Cortex of kidney (tissue), 1 donor: ENCODE measurements at places on chromosomes 6 and 20.

DNA sequence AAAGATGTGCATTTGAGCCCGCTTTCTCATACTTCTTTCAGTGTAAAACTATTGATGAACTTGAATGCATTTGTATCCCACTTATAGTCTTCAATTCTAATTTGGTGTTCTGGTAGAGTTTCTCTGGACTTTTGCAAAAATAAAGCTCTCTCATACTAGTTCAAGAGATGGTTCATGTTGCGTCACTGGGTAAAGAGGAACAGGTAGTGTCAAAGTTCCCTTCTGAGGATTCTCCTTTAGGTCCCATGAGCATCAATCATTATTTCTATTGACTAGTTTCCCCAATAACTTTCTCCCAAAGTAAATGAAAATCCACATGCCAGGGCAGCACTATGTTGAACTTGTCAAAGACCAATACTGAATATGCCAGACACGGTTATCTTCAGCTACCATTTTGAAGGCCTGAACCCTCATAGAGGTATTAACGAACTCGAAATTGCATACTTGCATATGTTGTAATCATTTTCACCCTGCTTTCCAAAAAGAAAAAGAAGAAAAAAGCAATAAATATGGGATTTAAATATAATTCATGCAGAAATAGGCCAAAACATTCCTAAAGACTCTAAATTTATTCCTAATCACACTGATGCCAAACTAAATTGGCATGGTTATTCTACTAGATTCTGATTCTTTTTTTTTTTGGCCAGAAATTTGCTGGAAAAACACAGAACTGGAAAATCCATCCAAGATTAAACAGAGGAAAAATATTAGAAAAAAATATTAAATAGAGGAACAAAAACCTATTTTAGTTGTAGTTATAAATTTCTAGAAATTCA is 84.5 kb downstream of the SGK1 start:
- no peak for DNase-seq

- no peak for DNase-seq
Measured at GRCh38 chr20:64158346-64159285, 5.6 kb upstream of the MYT1 start.

GRCh38 chr6:31114970-31115849 is 610 bp downstream of the PSORS1C1 start:
- no peak for DNase-seq

GRCh38 chr6:45175272-45175671 is 152.9 kb upstream of the RUNX2 start:
- no peak for DNase-seq

DNA sequence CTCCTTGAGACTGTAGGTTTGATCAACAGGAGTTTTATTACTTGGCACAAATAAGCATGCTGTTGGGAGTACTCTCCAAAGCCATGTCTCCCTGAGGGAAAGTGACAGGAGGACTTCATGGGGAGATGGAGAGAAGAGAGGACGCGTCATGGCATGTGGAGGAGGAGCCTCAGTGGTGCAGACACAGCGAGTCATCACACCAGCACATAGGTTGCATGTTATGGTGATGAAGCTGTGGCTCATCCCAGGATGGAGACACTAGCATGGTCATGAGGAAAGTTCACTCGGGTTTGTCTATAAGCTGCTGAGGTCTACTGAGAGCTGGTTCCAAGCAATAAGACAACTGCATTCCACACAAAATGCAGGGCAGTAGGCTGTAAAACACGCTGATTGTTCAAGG is 13.2 kb upstream of the SSTR4 start:
- DNase-seq, result no peak

DNA sequence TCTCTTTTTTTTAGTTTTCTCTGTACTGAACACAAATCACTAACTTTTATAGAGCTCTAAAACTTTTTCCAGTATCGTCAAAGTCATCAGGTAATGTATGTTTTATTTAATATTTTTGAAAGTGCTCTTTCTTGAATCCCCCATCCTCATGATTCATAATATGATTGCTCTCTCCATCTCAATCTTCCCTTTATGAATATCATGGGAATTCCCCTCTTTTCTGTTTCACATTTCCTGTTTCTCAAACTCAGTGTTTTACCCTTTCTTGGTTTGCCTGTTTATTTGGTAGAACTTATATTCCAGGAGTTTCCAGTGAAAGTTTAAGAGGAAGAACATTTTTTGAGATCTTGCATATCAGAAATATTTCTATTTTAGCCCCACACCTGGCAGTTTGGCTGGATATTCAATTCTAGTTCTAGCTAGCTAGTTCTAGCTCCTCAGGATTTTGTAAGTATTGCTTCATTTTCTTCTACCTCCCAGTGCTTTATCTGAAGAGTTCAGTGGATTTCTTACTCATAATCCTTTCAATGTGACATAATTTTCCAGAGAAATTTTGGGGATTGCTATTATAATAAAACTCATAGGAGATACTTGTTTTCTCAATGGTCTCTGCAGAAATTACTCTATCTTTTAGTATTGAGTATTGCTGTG is 6.1 kb upstream of the C6orf58 start:
- no peak for DNase-seq

DNA sequence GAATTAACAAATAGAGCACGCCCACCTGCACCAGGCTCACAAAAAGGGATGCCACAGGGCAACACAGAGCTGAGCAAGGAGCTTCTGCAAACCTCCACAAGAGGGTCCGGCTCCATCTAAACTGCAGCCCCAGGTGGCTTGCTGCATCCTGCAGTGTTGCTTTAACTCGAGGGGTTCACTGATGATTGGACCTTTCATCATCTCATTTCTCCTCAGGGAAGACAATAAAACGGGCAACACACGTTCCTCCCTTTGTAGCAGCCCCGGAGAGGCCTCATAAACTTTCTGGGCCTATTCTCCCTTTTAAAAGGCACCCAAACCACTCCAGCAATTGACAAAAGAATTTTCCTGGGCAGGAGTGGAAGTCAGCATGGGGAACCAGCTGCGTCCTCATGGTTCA is 161.5 kb upstream of the CDH4 start:
- no peak for DNase-seq

- DNase-seq, result no peak
Measured at GRCh38 chr20:10790013-10790412, 116.2 kb upstream of the JAG1 start.

DNA sequence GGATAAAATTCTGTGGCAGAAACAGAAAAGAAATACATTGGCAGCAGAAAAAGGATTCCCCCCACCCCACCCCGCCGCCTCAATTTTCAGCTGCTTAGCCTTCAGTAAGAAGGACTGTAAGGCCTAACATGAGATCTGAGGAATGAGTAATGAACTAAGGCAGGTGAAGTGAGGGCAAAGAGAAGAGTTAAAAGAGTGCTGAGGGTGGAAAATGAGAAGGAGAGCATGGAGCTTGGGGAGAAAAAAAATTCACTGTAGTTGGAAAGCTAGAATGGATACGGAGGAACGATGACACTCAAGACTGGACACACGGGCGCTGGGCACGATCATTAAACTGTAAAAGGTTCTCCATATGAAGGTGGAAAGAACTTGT is 14.6 kb downstream of the POM121L2 start:
- no peak for DNase-seq

GRCh38 chr6:20952699-20953474 is 418.6 kb downstream of the CDKAL1 start:
- no peak for DNase-seq

DNA sequence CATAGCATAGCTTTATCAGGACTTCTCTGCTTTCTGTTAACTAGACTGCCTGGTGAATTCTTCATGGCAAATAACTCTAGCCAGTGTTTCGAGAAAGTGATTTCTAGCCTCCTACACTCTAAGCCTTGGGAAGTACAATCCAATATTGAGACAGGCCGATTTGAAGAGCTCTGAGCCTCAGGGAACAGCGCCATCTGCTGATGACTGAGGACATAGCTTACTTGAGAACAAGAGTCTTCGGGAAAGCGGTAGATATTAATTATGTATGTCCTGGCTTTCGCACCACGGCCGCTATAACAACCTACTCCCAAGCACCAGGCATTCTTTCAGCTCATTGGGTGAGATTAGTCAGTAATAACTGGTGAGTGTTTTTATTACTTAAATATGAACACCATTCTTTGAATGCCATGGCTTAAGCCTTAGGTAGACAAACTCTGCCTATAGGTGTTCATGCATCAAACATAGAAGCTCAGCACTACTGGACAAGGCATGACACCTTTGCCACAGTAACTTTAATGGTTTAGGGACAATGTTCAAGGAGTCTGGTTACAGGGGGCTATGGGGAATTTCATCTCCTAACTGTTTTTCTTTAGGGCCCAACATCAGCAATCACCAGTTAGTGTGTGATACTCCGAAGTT is 518.6 kb downstream of the BMP2 start:
- no peak for DNase-seq

DNA sequence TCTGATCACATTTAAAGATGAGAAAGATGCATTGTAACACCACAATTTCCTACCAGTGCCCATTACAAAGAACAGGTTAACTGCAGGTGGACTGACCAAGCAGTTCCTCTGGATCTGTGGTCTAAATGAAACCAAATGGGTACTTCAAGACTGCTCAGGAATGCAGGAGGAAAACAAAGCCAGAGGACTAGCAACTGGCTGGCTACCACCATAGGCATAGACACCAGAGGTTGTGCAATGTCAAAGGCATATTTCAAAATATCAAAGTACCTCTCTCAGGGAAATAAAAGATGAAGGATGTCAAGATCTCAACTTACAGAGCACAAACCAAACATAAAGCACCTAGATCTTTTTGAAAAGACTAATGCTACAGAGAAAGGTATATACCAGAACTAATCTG is 65.5 kb downstream of the GMDS start:
- DNase-seq, result no peak

GRCh38 chr20:49313283-49313682 is 35.4 kb upstream of the ZNFX1 start:
- DNase-seq, result no peak

DNA sequence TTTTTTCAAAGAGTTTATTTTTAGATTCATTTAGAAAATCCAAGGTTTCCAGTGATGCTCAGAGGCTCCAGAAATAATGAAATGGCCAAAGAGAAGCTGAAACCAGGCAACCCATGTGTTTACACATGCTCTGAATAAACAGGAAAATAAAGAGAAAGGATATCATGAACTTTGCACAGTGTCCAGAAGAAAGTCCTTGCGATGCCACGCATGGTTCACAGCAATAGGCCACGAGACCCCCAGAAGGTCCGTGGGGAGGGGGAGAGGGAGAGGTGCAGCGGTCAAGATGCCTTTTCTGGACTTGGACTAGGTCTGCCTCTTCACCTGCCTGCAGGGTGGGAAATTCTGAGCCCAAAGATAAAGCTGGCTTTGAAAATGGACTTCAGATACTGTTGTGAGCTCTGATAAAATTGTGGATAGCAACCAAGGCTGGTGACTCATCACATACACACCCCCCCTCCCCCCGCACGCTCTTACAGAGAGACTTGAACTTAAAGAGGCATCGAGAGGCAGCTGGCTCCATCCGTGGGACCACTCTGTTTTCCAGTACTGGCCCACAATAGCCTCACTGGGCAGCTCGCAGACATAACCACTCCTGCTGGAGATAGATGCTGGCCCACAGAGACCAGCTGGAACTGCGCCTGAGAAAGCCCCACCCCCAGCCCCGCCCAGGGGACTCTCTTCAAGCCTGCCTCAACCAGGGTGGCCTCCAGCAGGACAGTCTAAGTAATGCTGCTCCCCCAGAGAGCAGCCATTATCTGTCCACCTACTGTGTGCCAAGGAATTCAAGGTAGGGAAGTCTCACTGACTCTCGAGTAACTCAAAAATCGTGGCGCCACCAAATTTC is 21.2 kb upstream of the NFATC2 start:
- no peak for DNase-seq

DNA sequence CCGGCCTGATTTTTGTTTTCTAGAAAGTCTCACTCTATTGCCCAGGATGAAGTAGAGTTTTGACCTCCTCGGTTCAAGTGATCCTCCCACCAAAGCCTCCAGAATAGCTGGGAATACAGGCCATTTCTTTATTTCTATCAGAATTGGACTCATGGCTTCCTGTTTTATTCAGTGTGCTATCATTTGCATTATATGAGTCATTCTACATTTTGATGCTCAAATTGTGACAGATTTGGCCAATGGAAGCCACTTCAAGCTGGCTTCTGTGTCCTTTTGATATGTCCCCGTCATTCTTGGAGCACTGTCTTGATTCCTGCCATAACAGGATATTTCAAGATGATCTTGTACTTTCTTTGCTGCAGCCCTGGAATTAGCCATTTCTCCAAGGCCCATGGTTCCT is 75.1 kb downstream of the CNBD2 start:
- DNase-seq, result no peak

DNA sequence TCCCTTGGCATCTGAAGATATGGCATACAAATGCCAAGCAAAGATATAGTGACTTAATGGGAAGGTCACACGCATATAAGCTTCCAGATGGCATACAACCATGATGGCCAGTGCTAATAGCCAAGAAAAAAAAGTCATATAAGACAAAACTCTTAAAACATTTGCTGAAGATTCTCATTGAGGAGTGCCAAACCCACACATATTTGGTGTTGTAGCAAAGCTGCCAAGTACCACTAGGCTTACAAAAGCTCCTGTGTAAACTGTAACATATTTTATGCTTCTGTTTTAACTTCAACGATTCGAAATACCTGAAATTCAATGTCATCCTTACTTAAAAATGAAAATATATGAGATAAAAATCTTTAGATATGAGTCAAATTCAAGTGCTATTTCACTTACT is 123.0 kb downstream of the HMGCLL1 start:
- DNase-seq, result no peak

- DNase-seq, result no peak
Measured at GRCh38 chr6:13355999-13356785, 27.9 kb upstream of the TBC1D7 start.

DNA sequence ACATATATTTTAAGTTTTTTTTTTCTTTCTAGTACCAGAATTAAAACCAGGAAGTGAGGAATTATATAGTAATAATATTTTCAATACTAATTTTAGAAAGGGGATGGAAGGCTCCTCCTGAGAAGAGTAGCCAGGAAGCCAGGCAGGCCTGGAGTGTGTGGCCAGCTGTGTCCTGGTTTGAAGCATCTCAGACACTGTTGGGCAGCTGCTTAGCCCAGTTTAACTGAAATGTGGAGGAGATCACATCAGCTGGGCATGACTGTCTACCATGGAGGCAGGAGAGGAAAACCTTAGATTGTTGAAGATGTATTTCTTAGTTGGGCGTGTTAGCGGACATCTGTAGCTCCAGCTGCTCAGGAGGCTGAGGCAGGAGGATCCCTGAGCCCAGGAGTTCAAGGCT is 142.2 kb downstream of the ARID1B start:
- DNase-seq, result no peak

DNA sequence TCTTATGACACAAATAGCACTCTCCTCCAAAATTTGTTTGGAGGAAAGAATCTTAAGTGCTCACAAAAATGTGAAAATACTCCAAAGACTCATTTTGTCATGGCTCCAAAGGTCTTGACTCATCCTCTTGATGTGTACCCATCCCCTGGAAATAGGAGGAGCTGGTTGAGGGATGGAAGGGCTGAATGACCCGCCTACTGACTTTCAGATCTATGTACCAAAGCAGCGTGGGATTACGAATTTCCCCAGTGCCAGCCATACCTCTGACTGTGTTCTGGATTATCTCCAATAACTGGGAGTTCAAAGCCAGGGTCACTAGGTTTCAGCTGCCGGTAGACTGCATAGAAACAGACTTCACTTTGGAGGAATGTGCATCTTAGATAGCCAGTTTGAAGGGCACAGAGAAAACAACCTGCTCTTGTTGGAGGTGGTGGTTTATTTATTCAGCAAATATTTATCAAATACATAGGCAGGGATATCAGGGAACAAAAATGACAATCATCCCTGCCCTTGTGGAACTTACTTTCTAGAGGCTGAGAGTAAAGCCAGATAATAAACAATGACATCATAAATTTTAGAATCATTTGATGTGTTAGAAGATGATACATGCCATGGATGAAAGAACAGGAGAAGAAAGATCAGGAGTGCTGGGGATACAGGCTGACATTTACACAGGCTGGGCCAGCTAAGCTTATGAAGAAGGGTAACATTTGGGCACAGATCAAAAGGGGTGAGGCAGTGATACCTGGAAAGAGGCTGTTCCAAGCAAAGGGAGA is 246.6 kb downstream of the TBXT start:
- no peak for DNase-seq
